ENCODE measurements at places on chromosomes 5 and 9. TPM values are rescaled to one million over a fixed set of nuclear protein-coding genes. Genes with fewer than 3 reads are reported as not detected.

DNA sequence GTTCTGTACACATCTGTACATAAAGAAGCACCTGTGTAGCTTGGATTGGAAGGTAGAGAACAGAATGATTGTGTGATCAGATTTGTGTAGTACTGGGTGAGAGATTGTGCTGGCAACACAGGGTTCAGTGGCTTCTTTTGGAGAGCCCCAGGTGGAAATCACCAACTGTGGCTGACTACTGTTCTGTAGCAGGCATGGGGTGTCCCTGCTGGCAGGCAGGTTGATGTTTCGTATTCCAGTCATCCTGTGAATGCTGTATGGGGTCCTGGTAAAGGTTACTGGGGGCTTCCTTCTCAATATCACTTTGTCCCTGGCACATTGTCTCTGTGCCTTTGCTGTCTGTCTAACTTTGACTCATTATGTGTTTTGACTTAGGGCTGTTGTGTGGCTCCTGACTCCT is 5.3 kb downstream of the ASPN start:
- no peak overlapping the region for H3K27ac ChIP-seq
- no peak overlapping the region for H3K4me3 ChIP-seq
- H3K4me1 ChIP-seq = peaks cover 5% of the 10 kb centered on the region
- no peaks in the 10 kb centered on the region for H3K36me3 ChIP-seq
- H3K27me3 ChIP-seq = no peaks in the 10 kb centered on the region
- ATAC-seq = peak; percentile 37

The CSF2 gene
- total RNA-seq = 14.6 TPM

GRCh38 chr5:139368613-139369012 is 14.5 kb downstream of the SLC23A1 start:
- no peaks in the 10 kb centered on the region for H3K27me3 ChIP-seq
- ATAC-seq = no peak
- no peak overlapping the region for H3K27ac ChIP-seq
- no peak overlapping the region for H3K4me3 ChIP-seq

GRCh38 chr5:97670447-97670846 is 487.4 kb upstream of the RIOK2 start:
- ATAC-seq = no peak
- no peaks in the 10 kb centered on the region for H3K4me1 ChIP-seq
- peaks cover 4% of the 10 kb centered on the region for H3K27me3 ChIP-seq
- H3K27ac ChIP-seq = no peak overlapping the region

The IL3 gene
- 9.0 TPM for total RNA-seq

The ADAM19 gene
- 145 TPM for total RNA-seq

DNA sequence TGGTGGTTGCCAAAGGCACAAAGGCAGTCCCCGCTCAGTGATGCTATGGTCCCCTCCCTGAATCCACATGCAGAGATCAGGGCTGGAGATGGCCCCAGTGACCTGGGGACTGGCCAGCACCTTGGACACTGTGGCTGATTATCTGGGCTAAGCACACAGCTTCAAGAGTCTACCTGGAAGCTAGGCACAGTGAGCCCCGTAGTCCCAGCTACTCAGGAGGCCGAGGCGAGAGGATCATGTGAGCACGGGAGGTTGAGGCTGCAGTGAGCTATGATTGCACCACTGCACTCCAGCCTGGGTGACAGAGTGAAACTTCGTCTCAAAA is 8.3 kb upstream of the SCGB3A1 start:
- ATAC-seq = no peak
- no peak overlapping the region for H3K27ac ChIP-seq
- no peaks in the 10 kb centered on the region for H3K36me3 ChIP-seq
- H3K4me1 ChIP-seq = peaks cover 5% of the 10 kb centered on the region
- no peak overlapping the region for H3K4me3 ChIP-seq

DNA sequence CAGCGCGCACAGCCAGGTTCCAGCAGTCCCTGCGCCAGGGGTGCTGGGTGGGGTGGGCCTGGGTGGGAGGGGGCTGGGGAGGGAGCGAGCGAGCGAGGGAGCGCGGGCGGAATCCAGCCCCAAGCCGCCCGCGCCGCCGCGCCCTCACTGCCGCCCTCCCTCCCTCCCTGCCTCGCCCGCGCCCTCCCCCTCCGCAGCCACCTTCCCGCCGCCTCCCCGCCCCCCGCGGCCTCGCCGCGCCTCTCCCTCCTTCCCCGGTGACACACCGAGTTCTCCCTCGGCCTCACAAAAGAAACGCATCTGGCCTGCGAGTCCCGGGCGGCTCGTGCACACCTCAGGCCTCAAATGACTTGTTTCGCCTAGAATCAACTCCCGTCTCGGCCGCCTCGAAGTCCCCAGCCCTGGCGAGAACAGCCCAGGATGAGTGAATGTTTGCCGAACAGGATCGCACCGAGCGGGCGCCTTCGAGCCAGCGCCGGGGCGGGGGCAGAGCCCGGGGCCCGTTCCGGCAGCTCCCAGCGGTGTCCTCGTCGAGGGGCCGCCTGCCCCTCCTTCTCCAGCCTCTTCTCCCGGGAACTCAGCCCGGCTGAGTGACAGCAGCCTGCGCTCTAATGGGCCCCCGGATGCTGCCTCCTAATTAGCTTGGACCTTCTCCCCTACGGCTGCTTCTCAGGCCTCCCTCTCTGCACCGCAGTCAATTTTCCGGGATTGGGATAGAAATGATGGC is 371 bp upstream of the PITX1 start:
- no peak for ATAC-seq
- H3K4me3 ChIP-seq = peak overlapping the region; percentile 76
- peaks cover 68% of the 10 kb centered on the region for H3K27me3 ChIP-seq

DNA sequence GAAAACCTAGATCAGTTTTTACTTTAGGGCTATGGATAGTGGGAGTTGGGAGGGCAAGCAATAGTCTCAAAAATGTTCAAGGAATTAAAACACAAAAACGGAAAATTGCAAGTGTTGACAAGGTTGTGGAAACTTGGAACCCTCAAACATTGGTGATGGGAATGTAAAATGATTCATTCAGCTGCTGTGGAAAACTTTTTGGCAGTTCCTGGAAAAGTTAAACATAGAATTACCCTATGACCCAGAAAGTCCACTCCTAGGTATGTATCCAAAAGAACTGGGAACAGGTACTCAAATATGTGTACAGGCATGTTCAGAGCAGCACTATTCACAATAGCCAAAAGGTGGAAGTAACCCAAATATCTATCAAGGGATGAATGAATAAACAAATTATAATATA is 1.2 kb upstream of the MSANTD3 start:
- peak overlapping the region; percentile 96 for H3K27ac ChIP-seq
- peaks cover 3% of the 10 kb centered on the region for H3K27me3 ChIP-seq

GRCh38 chr5:6749026-6749716 is 35.9 kb downstream of the TENT4A start:
- peak overlapping the region; percentile 21 for H3K27ac ChIP-seq
- no peak for ATAC-seq
- H3K27me3 ChIP-seq = no peaks in the 10 kb centered on the region
- H3K4me1 ChIP-seq = peaks cover 5% of the 10 kb centered on the region

DNA sequence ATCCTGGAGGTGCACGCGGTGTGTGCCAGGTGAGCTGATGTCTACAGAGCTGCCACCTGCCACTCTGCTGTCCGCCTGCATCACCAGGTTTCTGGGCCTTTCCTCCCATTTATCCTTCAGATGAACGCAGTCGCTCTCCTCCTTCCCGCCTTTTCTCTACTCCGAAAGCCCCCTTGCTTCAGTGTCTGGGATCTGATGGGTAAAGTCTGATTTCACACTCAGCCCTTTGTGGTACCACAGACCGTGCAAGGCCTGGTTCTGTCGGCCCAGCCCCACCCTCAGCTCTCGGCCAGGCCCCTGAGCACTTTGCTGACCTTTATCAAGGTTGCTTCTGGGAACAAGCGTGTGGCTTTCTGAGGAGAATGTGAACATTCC is 32.5 kb downstream of the GLT6D1 start:
- no peak for ATAC-seq
- no peaks in the 10 kb centered on the region for H3K36me3 ChIP-seq
- H3K27me3 ChIP-seq = peaks cover 13% of the 10 kb centered on the region
- no peak overlapping the region for H3K4me3 ChIP-seq

DNA sequence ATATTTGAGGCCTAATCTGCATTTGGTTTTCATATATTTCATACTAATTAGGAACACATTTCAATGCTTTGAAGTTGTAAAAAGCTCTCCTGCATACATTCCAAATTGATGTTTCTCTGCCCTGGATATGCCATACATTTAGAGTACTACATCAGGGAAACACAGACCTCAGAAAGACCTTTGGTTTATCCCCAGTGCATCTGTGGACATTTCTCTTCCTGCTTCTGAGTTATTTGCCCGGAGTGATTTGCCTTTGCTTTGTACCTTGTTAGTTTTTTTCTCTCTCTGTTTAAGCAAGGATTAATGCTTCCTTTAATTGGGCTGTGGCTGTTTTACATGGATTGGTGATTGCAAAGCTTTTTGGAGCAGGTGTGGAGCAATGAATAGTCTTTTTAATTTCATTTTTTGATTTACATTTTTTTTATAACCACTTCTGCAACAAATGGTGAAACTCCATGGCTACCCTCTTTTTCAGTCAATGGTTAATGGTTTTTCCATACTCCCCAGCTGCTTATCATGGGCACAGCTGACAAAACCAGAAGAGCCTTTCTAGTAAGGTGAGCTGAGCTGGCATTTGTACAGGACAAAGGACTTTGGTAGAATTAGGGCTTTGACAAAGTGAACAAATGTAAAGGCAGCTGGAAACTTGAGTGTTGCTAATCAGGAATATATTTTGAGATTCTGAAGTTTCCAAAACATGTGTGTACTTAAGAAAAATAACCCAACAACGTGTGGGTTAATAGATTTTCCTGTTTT is 54.2 kb downstream of the ZSWIM6 start:
- H3K36me3 ChIP-seq = no peaks in the 10 kb centered on the region
- ATAC-seq = no peak
- no peak overlapping the region for H3K27ac ChIP-seq
- no peaks in the 10 kb centered on the region for H3K27me3 ChIP-seq

DNA sequence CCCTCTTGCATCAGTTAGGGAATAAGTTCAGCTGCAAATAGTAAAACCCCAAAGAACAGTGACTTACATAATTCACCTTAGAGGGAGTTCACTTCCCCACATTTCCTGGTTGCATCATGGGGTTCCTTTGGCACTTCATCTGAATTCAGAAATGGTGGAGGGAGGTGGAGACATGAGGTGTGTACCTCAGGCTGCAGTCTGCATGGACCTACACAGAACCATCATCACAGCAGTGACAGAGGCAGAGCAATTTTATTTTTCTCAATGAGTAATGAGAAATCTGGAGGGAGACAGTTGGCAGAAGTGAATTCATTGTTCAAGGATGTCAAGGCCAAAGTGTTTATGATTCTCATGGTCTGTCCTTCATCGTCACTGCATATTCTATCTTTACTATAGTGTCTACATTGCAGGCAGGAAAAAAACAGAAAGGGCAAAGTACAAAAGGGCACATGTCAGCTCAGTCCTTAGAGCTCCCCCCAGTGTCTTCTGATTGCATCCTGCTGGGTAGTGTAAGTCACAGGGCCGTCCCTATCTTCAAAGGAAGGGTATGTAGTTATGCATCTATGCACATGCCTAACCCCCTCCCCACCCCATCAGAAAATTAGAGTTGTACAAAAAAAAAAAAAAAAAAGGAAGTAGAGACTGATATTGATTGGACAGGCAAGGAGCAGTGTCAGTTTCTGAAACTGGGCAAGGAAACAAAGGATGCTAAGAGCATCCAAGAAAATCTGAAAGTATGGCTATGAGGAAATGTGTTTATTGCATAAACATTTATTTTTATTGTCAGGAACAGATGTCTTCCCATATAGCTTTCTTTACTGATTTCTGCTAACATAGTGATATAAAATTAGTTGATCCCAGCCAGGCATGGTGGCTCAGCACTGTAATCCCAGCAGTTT is 132.7 kb upstream of the APC start:
- ATAC-seq = no peak
- H3K27ac ChIP-seq = no peak overlapping the region
- peaks cover 25% of the 10 kb centered on the region for H3K27me3 ChIP-seq
- no peak overlapping the region for H3K4me3 ChIP-seq

The OGN gene
- not detected for total RNA-seq

DNA sequence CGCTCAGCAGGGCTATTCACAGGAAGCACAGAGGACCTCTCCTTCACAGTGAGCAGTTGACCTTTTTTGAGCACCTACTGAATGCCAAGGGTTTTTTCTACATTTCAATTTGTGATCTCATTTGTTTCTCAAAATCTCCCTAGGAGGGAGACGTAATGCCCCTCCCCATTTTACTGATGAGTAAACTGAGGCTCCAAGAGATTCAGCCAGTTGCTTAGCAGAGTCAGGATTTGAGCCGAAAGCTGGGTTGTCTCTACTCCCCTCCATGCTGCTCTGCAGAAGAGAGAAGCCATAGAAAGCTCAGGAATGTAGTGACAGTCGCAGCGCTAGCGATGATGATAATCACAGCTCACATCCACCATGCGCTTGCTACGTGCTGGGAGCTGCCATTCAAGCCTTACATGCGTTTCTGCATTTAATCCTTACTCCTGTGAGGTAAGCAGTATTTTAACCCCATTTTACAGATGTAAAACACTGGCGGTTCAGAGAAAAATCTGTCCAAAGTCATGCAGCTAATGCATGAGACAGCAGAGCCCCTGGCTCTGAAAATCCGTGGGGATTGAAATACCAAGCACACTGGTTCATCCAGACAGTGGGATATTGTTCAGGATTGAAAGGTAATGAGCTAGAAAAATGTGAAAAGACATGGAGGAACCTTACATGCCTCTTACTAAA is 33.8 kb downstream of the ERGIC1 start:
- ATAC-seq = no peak
- no peaks in the 10 kb centered on the region for H3K27me3 ChIP-seq
- no peaks in the 10 kb centered on the region for H3K36me3 ChIP-seq
- H3K4me3 ChIP-seq = no peak overlapping the region
- H3K4me1 ChIP-seq = peaks cover 5% of the 10 kb centered on the region

DNA sequence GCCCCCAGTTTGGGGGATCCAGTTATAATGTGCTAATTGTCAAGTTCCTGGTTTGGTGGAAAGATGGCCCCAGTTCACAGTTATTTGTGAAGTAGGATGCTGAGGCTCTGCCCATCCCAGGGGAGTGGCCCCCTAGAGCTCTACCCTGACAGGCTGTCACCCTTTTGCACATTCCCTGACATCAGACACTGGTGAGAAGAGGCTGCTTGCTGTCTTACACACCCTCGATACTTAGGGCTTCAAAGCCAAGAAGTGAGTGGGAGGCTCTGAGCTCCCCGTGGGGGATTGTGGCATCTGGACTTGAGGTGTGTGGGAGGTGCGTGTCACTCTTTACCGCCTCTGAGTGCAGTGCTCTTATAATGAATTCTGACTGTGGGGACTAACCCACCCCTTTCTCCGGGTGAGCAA is 168.5 kb downstream of the DOCK2 start:
- peaks cover 95% of the 10 kb centered on the region for H3K36me3 ChIP-seq
- peak overlapping the region; percentile 71 for H3K4me3 ChIP-seq
- peak; percentile 78 for ATAC-seq
- H3K27ac ChIP-seq = peak overlapping the region; percentile 89
- peaks cover 42% of the 10 kb centered on the region for H3K4me1 ChIP-seq

GRCh38 chr5:101915554-101915953 is 380.5 kb downstream of the SLCO4C1 start:
- H3K4me1 ChIP-seq = no peaks in the 10 kb centered on the region
- H3K4me3 ChIP-seq = no peak overlapping the region
- H3K27ac ChIP-seq = no peak overlapping the region
- H3K27me3 ChIP-seq = no peaks in the 10 kb centered on the region
- H3K36me3 ChIP-seq = no peaks in the 10 kb centered on the region

Measured in activated T-helper 17 cell treated with anti-CD3 and anti-CD28 coated beads, Interleukin-2, amount 50 U/mL, for 72 hours (primary cell).